HS-27A (cell line): ENCODE measurements at places on chromosomes 6 and 20.

DNA sequence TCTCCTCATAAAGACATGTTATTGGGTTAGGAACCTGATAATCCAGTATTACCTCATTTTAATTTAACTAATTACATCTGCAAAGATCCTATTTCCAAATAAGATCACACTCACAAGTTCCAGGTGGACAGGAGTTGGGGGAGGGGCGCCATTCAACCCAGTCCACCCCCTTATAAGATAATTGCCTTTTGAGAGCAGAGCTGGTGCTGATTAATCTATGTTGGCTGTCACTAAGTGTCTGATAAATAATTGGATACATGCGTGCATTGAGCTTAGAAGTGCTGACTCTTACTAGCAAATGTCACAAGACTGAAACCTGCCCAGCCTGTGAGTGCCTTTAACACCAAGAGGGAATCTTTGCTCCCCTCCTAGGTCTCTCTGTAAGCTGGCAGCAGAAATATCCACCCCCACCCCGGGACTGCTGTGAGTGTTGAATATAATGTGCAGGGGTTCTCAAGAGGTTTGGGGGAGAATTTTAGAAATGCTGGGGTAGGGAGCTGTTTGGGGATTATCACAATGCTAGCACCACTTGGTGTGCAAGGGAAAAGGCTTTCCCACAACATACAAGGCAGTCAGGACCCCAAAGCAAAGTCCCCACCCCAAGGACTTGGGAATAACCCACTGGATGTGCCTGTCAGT lies 87.5 kb downstream of the ANKRD60 start:
- DNase-seq, result no peak

GRCh38 chr6:162443101-162443500 lies 284.5 kb downstream of the PRKN start:
- DNase-seq, result no peak

DNA sequence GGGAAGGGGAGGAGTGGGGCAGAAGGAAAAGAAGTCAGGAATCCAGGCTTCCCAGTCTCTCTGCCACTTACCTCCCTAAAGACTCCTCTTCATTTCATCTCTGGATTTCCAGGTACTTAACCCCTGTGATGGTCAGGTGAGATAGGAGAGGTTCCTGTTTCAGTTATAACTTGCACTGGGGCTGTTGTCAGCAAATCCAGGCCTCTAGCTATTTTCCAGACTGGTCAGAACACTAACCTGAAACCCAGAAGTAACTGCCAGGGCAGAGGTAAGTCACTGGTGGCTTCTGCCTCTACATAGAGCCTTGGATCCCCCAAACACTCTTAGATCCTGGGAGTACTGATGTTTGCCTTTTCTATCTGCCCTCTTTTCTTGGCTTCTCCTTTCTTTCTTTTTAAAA lies 233.5 kb upstream of the TAB2 start:
- no peak for DNase-seq

GRCh38 chr20:47456952-47457724 lies 44.5 kb upstream of the NCOA3 start:
- DNase-seq, result no peak

- no peak for DNase-seq
Measured at GRCh38 chr6:117393045-117393444, 32.7 kb downstream of the ROS1 start.

GRCh38 chr6:901696-902460 lies 208.9 kb upstream of the EXOC2 start:
- DNase-seq, result no peak

DNA sequence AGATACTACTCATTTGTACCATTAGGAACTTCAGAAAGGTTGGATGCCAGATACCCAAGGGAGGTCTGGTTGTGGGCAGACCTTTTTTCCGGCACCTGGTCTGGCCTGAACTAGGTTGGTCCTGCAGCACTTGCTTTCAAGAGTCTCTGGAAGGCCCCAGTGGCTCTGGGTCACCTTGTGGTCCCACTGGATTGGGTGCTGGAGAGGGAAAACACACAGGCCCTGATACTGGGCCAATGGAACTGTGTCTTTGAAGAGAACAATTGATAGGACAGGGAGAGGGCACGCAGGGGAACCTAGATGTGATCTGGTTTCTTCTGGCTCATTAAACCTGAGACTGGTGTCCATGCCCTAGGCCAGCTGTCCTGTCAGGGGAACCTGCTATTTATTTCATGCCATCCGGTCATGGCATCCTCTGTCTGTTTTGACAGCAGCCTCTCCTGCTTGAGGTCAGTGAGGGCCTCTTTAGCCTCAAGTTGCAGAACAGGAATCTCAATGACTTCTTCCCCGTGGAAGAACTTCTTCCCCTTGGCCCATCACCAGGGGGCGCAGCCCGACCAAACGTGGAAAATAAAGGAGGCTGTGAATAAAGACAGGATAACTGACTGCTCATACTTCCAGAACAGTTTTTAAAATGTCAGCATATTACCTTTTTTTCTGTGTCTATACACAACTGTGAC lies 25.0 kb downstream of the TAF8 start:
- peak; percentile 26 for DNase-seq

DNA sequence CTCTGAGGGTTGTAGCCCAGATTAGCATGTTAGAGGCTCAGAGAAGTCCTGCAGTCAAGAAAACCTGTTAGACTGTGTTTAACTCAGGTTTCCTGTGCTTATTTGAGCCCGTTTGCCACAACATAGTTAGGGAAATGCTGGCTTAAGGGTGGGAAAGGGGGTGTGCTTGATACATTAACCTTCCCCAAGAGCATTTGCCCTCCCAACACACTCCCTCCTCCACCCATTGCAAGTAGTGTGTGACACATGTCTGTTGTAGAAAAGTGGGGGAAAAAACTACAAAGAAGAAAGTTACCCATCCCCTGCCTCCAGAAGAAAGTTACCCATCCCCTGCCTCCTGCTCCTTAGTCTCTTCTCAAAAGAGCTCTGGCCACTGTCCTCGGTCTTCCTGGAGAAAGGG lies 36.8 kb upstream of the MRPS18A start:
- DNase-seq, result no peak

GRCh38 chr6:71238351-71238750 lies 50.3 kb upstream of the OGFRL1 start:
- no peak for DNase-seq

GRCh38 chr20:34907616-34908469 lies 31.4 kb downstream of the ACSS2 start:
- peak; percentile 90 for DNase-seq

GRCh38 chr6:158760618-158761250 lies 58.4 kb downstream of the EZR start:
- DNase-seq, result no peak

DNA sequence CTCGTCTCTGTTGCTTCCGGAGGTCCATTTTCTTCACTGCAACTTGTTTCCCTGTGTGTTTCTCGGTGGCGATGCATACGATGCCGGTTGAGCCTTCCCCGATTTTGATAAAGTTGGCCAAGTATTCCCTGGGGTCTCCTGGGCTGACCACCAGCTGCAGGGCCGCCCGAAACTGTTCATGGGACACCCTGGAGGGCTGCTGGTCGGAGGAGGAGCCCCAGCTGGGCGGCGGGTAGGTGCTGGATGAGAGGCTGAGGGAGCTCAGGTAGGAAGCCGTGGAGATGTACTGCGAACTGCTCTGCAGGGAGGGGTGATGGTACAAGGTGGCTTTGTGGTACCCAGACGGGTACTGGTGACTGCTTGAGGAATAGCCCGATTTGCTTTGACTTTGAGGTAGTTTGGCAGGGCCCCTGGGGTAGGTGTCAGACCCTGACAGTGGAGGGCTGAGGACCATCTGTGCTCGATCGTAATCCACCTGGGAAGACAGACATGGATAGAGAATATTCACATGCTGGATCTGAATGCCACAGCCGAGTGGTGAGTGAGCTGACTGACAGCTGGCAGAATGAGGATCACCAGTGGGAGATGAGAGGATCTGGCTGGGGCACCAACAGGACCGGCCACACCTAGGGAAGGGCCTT lies 51.6 kb downstream of the LAMP5 start:
- DNase-seq, result no peak

GRCh38 chr6:141744971-141745370 lies 387.8 kb upstream of the GJE1 start:
- no peak for DNase-seq

DNA sequence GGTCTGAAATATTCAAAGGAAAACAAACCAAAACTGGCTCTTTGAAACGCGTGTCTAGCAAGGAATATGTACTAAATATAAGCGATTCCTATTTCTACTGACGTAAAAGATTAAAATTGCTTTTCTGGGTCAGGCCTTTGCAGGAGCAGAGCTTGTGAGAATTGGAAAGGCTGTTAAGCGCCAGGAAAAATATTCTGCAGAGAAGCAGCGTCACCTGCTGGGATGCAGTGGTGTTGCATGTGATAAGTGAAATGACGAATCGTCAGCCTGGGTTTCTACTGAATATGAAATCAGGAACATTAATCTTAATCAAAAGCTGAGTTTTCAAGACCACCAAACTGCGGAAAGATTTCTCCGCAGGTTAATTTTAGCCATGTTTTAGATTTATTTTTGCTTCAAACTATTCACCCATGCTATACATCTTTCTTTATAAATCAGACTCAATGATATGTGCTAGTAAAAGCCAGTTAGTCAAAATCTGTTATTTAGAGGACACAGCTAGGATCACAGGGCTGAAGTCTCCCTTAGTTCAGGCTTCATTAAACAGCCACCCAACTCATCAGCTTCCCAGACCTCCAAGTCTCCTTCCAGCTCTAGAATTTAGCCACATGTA lies 67.4 kb downstream of the ALDH8A1 start:
- peak; percentile 51 for DNase-seq

GRCh38 chr20:34305333-34306230 lies 2.4 kb upstream of the AHCY start:
- DNase-seq, result no peak
